ENCODE measurements at places on chromosomes 2 and 18. TPM values are rescaled to one million over a fixed set of nuclear protein-coding genes. Genes with fewer than 3 reads are reported as not detected.
A peak's percentile ranks its signal among the peaks of the same experiment; 100 is the strongest.

- no peak for DNase-seq
Observed at GRCh38 chr2:173584676-173585458, 230.2 kb downstream of the CDCA7 start.

DNA sequence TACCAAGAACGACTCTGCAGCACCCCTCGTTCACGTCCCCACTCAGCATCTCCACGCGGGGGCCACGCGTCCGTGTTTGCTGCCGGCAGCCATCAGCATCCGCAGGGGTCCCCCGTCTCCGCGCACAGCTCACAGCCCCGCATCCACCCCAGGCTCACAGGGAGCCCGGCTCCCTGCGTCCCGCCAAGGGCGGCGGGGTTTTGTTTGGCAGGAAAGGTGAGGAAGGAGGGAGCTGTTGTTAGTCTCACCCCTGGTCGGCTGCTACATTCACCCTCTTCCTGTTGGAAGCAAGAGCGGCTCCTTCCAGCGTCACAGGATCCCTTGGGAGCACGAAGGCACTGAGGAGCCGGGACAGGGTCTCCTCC, 131.0 kb upstream of the CTDP1 start:
- DNase-seq = no peak

DNA sequence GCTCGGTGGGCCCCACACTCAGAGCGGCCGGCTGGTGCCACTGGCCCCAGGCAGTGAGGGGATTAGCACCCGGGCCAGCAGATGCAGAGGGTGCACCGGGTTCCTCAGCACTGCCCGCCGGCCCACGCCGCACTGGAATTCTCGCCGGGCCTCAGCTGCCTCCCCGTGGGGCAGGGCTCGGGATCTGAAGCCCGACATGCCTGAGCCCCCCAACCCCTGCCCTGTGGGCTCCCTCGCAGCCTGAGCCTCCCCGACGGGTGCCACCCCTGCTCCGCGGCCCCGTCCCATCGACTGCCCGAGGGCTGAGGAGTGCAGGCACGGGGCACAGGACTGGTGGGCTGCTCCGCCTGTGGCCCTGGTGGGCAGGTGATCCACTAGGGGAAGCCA, 37.6 kb upstream of the TWSG1 start:
- DNase-seq = no peak

- no peak for DNase-seq
Observed at GRCh38 chr2:209113026-209113425, 310.8 kb upstream of the MAP2 start.

DNA sequence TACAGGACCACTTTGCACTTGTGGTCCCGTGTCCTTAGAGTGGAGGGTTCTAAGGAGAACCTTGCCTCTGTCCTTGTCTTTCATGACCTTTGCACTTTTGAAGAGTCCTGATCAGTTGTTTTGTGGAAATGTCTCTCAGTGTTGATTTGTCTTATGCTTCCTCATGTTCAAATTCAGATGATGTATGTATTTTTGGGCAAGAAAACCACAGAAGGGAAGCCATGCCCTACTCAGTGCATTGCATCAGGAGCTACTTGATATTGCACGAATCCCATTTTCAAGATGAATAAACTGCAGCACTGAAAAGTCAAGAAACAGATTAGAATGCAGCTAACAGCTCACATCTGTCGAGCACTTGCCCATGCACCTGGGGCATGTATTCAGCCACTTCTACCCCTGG, 152.2 kb downstream of the INHBB start:
- no peak for DNase-seq

SKOR2 gene
- total RNA-seq = not detected

DNA sequence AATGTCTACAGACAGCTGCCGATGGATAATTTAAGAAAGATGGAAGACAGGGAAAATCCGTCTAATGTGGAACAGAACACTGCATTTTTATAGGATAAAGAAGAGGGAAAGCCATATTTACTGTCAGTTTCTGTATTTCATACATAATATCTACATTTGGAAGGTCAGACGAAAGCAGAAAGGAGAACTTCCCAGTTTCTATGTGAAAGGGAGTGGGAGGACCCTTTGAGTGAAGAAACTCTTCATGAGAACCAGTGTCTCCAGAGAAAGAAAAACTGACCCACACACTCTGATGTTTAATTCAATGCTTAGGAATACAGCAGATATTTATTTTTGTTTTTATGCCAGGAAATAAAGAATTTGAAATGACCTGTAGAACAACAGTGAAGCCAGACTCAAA, 127.2 kb downstream of the CALCRL start:
- no peak for DNase-seq

RAPGEF4 gene
- 1.3 TPM for total RNA-seq

DNA sequence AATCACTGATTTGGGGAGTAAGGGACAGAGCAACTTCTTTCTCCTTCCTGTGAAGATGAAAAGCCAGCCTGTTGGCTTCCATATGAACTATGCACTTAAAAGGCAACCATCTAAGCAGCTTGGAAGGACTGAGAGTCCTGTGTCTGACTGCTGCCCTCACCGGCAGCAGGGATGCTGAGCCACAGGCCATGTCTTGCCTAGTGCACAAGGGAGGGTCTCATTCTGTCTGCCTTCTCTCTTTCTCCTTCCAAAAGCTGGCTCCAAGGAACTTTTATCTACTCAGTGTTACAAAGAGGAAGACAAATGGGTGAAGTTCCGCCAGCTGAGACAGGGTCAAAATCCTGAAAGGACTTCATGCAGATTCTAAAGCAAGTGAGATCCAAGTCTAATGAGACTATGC, 146.3 kb downstream of the MTCL1 start:
- no peak for DNase-seq

- DNase-seq = no peak
Observed at GRCh38 chr2:183088061-183088460, 9.5 kb downstream of the DUSP19 start.

- DNase-seq = peak; percentile 88
Observed at GRCh38 chr2:204505946-204506345, 39.3 kb upstream of the PARD3B start.

ONECUT2 gene
- under 0.01 TPM for total RNA-seq

All from fibroblast of lung (primary cell).